Pancreas (tissue), 10 donors: ENCODE measurements at places on chromosomes 16 and 17. TPM values are rescaled to one million over a fixed set of nuclear protein-coding genes. Genes with fewer than 3 reads are reported as not detected.

- H3K4me3 ChIP-seq, result no peak overlapping the region
- no peak overlapping the region for H3K27ac ChIP-seq
- no peaks in the 10 kb centered on the region for H3K36me3 ChIP-seq
- no peaks in the 10 kb centered on the region for H3K27me3 ChIP-seq
- no peak for DNase-seq
- H3K4me1 ChIP-seq, result no peaks in the 10 kb centered on the region
Measured at GRCh38 chr17:57051886-57052361, 33.1 kb upstream of the AKAP1 start.

DNA sequence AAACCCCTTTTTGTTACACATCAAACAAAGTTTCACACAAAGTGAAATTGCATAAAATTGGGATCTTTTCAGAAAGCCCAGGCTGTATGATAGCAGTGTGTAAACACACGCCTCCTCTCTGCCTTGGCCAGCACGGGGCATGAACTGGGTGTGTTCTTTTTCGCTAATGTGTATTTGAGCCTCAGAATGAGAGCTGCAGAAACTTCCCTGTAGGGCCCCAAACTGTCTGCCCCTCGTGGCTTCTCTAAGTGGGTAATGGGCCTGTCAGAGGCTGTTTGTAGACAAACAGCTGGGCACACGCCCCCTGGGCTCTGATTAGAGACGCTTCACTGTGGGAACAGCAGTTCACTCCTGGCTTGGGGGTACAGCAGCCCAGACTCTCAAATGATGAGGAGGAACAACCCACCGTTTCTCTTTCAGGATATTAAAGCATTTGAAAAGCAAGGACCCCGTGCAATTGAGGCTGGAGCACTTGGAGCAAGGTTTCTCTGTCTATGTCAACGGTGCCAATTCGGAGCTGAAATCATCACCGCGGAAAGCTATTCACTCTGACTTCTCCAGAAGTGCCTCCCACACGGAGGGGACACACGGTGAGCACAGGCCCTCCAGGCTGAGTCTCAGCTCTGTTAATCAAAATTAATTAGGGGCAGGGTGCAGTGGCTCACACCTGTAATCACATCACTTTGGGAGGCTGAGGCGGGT, 78.4 kb downstream of the KATNIP start:
- H3K36me3 ChIP-seq, result no peaks in the 10 kb centered on the region

- H3K36me3 ChIP-seq, result no peaks in the 10 kb centered on the region
- H3K4me1 ChIP-seq, result peaks cover under 1% of the 10 kb centered on the region
- no peak for DNase-seq
Measured at GRCh38 chr16:5027575-5028235, 6.0 kb downstream of the NAGPA start.

The SLFN12L gene
- total RNA-seq, result 0.52 TPM

GRCh38 chr17:50864747-50865059, 1.5 kb downstream of the TOB1 start:
- DNase-seq, result no peak
- H3K36me3 ChIP-seq, result no peaks in the 10 kb centered on the region
- H3K4me1 ChIP-seq, result peaks cover 19% of the 10 kb centered on the region
- H3K27me3 ChIP-seq, result no peaks in the 10 kb centered on the region
- peak overlapping the region; percentile 87 for H3K4me3 ChIP-seq

DNA sequence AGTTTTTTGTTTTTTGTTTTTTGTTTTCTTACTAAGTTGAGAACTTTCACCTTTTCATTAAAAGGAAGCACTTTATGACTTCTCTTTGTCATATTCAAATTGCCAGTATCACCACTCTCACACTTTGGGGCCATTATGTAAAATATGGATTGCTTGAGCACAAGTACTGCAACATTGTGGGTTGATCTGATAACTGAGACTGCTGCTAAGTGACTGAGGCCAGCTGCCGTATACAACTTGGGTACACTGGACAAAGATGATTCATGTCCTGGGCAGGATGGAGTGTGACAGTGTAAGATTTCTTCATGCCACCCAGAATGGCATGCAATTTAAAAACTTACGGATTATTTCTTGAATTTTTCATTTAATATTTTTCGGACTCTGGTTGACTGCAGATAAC, 7.8 kb downstream of the TTC19 start:
- H3K27ac ChIP-seq, result no peak overlapping the region
- no peaks in the 10 kb centered on the region for H3K27me3 ChIP-seq
- peaks cover 35% of the 10 kb centered on the region for H3K36me3 ChIP-seq
- no peak for DNase-seq
- H3K4me3 ChIP-seq, result no peak overlapping the region

GRCh38 chr17:62652251-62653001, 25.0 kb downstream of the MRC2 start:
- no peaks in the 10 kb centered on the region for H3K4me1 ChIP-seq
- peak overlapping the region; percentile 41 for H3K4me3 ChIP-seq
- H3K36me3 ChIP-seq, result no peaks in the 10 kb centered on the region
- H3K27me3 ChIP-seq, result no peaks in the 10 kb centered on the region

The ZMYND15 gene
- total RNA-seq, result 0.39 TPM

GRCh38 chr17:61354895-61355874, 44.5 kb upstream of the TBX2 start:
- H3K4me3 ChIP-seq, result no peak overlapping the region
- DNase-seq, result no peak
- no peaks in the 10 kb centered on the region for H3K4me1 ChIP-seq
- no peaks in the 10 kb centered on the region for H3K27me3 ChIP-seq
- no peaks in the 10 kb centered on the region for H3K36me3 ChIP-seq
- H3K27ac ChIP-seq, result no peak overlapping the region

The NOS2 gene
- total RNA-seq, result 0.03 TPM

The ASIC2 gene
- total RNA-seq, result 0.09 TPM

The HS3ST2 gene
- 0.34 TPM for total RNA-seq

- no peak overlapping the region for H3K4me3 ChIP-seq
- H3K36me3 ChIP-seq, result no peaks in the 10 kb centered on the region
- no peak for DNase-seq
Measured at GRCh38 chr17:31068291-31068690, 26.5 kb upstream of the NF1 start.

DNA sequence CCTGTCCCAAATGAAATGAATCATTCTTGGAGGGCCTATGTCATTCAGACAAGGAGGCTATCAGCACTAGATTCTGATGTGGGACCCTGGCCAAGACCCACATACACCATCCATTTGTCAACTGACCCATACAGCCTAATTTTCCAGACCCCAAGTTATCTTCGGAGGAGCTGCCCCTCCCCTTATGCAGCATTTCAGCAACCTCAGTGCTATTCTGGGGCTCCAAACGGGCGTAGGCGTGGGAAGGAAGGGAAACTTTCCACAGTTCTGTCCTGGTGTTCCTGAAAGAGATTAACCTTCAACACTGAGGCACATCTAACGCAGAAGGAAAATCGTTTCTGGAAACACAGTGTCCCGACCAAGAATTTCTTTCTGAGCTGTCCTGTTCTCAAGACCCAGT, 86.7 kb downstream of the MYH11 start:
- no peak for DNase-seq
- H3K36me3 ChIP-seq, result no peaks in the 10 kb centered on the region
- no peaks in the 10 kb centered on the region for H3K4me1 ChIP-seq
- H3K4me3 ChIP-seq, result no peak overlapping the region
- H3K27ac ChIP-seq, result no peak overlapping the region

- H3K27me3 ChIP-seq, result no peaks in the 10 kb centered on the region
- peak; percentile 52 for DNase-seq
- H3K4me1 ChIP-seq, result no peaks in the 10 kb centered on the region
- peak overlapping the region; percentile 94 for H3K4me3 ChIP-seq
- peak overlapping the region; percentile 36 for H3K27ac ChIP-seq
- peaks cover under 1% of the 10 kb centered on the region for H3K36me3 ChIP-seq
Measured at GRCh38 chr17:81551458-81552243, 502 bp downstream of the FAAP100 start.
